Jurkat, Clone E6-1 (cell line): ENCODE measurements at places on chromosomes 2 and 18.
A peak's percentile ranks its signal among the peaks of the same experiment; 100 is the strongest.

DNA sequence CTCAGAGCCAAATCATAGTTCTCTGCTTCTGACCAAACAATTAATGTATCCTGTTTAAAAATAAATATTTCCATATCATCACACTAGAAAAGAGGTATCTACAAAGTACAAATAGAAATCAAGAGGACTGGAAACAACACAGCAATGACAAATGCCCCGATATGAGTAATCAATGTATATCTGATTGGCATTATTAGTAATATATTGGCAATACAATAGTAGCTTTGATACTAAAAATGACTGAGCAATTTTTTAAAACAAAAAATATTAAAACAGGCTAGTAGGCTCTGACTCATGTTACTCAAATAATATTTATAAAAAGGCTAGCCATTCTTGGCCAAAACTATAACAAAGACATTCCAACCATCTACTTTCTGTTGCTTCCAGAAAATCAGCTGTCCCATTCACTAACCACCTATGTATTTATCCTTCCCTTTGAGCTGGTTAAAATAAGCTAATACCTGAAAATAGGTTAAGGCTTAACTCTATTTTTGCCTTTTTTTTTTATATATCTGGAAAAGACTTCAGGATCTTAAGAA is 13.3 kb downstream of the PPP4R3B start:
- DNase-seq = no peak

DNA sequence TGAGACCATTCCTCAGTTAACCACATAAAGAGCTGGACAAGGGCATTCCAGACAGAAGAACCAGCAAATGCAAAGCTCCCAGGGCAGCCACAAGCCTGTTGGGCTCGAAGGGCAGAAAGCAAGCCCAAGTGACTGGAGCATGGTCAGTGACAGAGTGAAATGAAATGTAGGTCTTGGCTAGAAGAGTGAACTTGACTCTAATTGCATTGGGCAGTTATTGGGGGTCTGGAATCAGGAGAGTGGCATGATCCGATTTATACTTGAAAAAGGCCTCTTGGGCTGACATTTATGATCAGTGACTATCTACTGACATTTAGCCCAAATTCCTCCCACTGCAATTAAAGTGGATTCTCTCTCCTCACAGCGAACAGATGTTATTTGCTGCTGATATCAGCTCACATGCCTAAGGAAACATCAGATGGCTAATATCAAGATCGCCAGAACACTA is 152.5 kb upstream of the KLF7 start:
- DNase-seq = no peak

GRCh38 chr2:55112229-55113031 is 62.2 kb upstream of the RTN4 start:
- no peak for DNase-seq

DNA sequence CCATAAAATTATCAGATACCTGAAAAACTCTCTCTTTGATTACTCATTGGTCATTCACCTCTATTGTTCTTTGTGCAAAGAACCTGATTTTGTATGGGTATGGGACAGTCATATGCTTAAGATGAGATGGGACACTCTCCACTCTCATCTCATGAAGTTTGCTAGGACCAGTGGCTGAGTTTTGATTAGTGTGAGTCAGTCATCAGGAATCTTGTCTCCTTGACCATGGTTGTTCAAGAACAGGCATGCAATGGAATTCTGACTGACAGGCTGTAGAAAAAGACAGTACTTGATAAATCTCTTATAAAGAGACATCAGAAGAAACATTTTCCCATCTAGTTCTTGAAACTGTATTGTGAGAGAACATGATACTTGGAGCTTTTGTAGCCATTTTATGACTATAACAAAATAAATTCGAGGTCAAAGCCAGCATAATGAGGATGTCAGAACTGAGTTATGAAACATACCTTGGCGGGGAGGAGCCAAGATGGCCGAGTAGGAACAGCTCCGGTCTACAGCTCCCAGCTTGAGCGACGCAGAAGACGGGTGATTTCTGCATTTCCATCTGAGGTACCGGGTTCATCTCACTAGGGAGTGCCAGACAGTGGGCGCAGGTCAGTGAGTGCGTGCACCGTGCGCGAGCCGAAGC is 367.0 kb downstream of the NR4A2 start:
- DNase-seq = no peak

GRCh38 chr2:28979041-28979440 is 2.1 kb upstream of the TOGARAM2 start:
- DNase-seq = no peak

GRCh38 chr2:150619607-150620330 is 132.3 kb upstream of the RND3 start:
- no peak for DNase-seq

GRCh38 chr2:28318462-28319117 is 74.1 kb upstream of the FOSL2 start:
- no peak for DNase-seq

DNA sequence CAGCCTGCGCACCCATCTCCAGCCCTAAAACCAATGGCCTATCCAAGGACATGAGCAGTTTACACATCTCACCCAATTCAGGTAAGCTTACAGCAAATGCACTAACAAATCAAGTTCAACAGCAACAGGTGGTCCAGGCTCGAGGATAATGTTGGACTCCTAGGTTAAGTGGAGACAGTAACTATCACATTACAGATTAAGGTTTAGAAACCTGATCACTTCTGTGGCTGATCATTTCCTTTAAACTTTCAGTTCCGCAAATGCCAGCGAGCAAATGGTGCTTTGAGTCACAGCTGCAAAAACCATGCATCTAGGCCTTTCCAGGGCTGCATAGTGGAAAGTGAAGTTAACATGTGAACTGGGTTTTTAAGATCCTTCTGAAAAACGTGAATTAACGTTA is 259.4 kb downstream of the GBX2 start:
- DNase-seq = no peak

DNA sequence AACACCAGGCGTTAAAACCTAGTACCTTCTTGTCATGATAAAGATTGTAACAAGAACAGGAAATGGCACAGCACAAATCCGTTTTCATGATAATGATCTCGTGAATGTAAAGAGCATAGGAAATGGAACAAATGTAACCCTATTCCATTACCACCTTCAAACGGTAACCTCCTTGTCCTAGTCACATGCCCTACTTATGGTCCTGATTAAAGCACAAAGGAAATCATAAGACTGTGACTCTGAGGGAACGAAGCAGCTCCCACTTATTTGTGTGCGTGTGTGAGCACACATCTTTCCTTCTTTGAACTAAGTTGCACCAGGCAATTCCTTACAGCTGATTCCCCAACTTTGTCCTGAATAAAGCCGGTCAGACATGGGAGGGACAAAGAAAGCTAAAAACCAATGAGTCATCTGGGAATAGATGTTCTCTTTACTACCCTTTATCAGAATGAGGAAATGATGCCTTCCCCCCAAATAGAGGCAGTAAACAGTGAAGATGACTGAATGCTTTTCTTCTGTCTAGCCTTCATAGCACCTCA is 192.6 kb downstream of the IKZF2 start:
- peak; percentile 94 for DNase-seq

- no peak for DNase-seq
Observed at GRCh38 chr2:44291281-44292248, 16.3 kb downstream of the SLC3A1 start.

- DNase-seq = no peak
Observed at GRCh38 chr2:104786821-104787220, 67.1 kb upstream of the POU3F3 start.
